ENCODE measurements at places on chromosomes 1 and 21. TPM values are rescaled to one million over a fixed set of nuclear protein-coding genes. Genes with fewer than 3 reads are reported as not detected.

GRCh38 chr21:17427157-17427556, 85.7 kb upstream of the CXADR start:
- no peak for DNase-seq

RAB25 gene
- not detected for total RNA-seq

DNA sequence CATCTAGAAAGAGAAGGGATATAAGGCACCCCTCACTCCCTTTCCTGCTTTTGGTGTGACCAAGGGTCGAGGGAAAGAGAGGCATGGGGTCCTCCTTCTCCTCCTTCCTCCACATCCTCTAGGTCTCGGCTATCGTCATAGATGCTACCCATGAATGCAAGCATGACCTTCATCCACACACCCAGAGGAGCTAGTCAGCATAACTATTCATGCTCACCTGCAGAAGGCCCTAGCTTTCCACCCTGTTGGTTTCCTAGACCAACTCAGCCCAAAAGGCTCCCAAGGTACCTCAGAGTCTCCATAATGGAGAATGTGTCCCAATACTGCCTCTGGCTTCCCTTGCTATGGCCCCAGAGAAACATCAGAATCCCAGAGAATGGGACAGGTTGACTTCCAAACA, 33.2 kb downstream of the MSTO1 start:
- DNase-seq: no peak

- no peak for DNase-seq
Observed at GRCh38 chr1:66690666-66691381, 61.4 kb upstream of the DYNLT5 start.

DNA sequence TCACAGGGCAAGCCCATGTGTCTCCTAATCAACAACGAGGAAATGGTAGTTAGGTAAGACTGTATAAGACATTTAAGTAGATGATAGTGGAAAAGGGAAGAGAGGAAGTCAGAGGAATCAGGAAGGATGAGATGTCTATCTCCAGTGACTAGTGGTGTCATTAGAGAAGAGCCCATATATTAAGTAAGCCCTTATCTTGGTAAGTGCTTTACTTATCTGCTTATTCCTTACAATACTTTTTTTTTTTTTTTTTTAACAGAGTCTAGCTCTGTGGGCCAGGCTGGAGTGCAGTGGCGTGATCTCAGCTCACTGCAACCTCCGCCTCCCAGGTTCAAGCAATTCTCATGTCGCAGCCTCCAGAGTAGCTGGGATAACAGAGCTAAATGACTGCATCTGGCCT, 29.5 kb downstream of the RNF11 start:
- no peak for DNase-seq

DNA sequence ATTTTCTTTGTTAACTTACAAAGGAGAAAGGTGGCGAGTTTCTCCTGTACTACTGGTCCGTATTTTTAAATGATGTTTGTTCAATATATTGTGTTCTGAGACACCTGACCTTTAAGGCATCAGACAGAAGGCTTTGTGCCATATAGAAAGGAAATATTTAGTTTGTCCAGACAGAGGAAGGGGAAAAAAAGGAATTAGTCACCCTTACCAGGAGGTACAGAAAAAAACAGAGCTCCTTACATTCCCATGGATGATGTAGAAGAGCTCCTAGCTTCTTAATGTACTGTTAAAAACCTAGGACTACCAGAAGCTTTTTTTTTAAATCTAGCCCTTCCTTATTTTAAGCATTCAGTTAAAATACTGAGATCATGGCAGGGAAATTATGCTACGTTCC, 12.4 kb upstream of the PODN start:
- peak; percentile 87 for DNase-seq

DNA sequence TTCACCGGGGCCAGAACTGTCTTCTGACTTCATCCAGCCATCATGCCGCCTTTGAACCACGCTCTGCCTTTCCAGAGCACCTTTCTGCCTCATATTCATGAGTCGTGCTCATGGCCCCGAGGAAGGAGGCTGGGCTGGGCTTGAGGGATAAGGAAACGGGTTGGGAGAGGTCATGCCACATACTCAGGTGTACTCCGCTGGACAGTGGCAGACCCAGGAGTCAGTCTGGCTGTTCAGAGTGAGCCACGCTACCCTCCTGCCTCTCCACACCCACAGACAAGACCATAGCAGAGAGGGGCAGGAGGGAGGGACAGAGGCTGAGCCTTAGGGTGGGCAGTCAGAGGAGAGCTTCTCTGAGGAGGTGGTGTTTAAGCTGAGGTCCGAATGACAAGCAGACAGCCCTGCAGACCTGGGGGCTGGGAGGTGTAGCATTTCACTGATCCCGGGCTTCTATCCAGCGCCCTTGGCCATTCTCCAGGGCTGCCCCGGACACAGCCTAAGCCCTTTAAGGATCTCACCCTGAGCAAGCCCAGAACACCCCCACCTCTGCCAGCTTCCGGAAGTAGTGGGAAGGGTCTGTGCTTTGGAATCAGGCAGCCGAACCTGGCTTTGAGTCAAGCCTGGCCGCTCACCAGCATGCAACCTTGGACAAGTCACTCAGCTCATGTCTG, 102.3 kb downstream of the LACTBL1 start:
- peak; percentile 8 for DNase-seq

ROR1 gene
- total RNA-seq: 10.9 TPM

- DNase-seq: peak; percentile 83
Observed at GRCh38 chr1:173193639-173194038, 13.5 kb downstream of the TNFSF4 start.

DNA sequence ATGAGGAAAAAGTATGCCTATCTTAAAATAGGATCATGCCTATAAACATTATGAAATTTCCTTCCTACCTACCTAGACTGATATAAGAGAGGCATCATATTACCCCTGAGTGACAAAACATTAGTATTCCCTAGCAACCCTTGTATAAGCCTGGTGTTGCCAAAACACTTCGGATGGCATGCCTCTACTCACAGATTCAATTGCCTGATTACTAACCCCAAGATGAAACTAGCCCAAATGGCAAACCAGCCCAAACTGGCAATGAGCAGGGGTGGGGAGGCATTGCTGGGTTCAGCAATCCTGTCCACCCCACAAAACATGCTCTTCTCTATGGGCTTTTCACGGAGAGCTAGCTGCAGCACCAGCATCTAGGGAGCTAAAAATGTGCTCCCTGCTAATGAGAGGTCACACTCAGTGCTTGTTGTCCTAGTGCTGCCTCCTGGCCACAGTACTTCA, 13.9 kb downstream of the PALMD start:
- peak; percentile 91 for DNase-seq

LCE6A gene
- not detected for total RNA-seq

F5 gene
- not detected for total RNA-seq

DNA sequence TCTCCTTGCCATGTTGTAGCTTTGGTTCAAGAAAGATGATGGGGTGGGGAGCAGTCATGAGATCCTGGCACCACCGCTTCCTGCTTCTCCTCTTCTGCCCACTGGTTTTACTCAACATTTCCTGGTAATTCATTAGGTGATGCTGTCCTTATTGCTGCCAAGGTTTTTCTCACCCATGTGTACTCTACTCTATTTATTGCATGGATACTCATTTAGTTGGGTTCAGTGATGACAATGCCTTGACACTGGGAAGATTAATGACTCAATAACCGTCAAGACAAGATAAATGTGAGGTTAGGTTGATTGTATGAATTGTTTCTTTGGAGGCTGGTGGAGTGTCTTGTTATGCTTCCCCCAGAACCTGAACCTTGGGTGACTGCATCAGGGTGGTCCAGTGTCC, 484.2 kb downstream of the SIPA1L2 start:
- DNase-seq: no peak

- peak; percentile 78 for DNase-seq
Observed at GRCh38 chr1:18883636-18884418, 18.5 kb downstream of the ALDH4A1 start.

GRCh38 chr1:21260405-21261125, 29.7 kb downstream of the ECE1 start:
- peak; percentile 78 for DNase-seq

Measured in endothelial cell of umbilical vein (primary cell).